Activated CD4-positive, alpha-beta memory T cell treated with anti-CD3 and anti-CD28 coated beads for 36 hours (primary cell): ENCODE measurements at places on chromosomes 3 and 15. TPM values are rescaled to one million over a fixed set of nuclear protein-coding genes. Genes with fewer than 3 reads are reported as not detected.

The GABRR3 gene
- not detected for total RNA-seq

The C3orf52 gene
- total RNA-seq, result 4.4 TPM

The FBXW12 gene
- not detected for total RNA-seq

The FGF12 gene
- not detected for total RNA-seq

GRCh38 chr3:59107856-59108815 lies 58.3 kb upstream of the CFAP20DC start:
- H3K4me1 ChIP-seq, result no peaks in the 10 kb centered on the region
- H3K4me3 ChIP-seq, result no peak overlapping the region
- H3K36me3 ChIP-seq, result no peaks in the 10 kb centered on the region
- H3K27ac ChIP-seq, result no peak overlapping the region

GRCh38 chr3:137035631-137036030 lies 77.8 kb downstream of the IL20RB start:
- DNase-seq, result no peak
- peaks cover 8% of the 10 kb centered on the region for H3K4me1 ChIP-seq
- no peak overlapping the region for H3K4me3 ChIP-seq

DNA sequence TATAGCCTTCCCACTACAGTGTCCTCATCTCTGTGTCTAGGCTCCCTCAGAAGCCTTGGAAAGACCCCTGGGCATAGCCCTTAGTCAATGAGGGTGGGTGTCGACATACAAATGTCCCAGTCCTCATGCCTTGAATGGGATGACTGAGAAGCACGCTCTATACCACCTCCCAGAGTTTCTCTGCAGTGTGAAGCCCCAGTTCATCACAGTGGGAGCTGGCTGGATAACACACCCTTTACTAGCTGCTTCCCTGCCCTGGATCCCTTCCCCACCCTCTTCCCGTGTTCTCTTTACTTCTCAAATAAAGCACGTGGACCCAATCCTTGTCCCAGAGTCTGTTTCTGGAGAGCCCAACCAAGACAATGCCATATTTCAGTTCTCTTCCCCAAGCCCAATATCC lies 239.3 kb downstream of the VPS13C start:
- no peaks in the 10 kb centered on the region for H3K36me3 ChIP-seq
- no peak overlapping the region for H3K4me3 ChIP-seq
- no peaks in the 10 kb centered on the region for H3K4me1 ChIP-seq
- DNase-seq, result no peak
- no peak overlapping the region for H3K27ac ChIP-seq
- H3K27me3 ChIP-seq, result peaks cover 12% of the 10 kb centered on the region

DNA sequence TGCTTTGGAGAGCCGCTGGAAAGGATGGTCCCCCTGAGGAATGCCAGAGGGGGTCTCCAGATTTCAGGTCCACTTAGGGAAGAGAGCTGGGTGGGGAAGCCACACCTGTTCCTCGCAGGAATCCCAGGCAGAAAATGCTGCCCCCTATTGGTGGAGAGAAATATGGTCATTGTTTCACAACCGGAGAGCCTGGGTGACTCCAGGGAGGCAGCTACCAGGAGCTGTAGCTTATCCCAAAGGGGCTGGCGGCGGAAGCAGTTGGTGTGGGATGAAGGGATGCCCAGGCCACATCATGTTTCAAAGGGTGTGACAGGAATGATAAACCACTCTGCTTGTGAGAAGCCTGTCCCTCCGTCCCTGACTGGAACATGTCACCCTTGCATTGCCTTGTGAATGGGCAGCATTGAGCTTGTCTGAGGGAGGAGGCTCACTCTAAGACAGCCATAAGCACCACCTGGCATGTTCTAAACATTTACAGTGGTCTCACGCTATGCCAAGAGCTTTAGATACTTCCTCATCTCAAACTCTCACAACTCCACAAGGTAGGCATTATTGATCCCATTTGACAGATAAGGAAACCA lies 34.5 kb downstream of the POMGNT2 start:
- H3K27me3 ChIP-seq, result no peaks in the 10 kb centered on the region
- no peak overlapping the region for H3K27ac ChIP-seq
- peaks cover 3% of the 10 kb centered on the region for H3K4me1 ChIP-seq

The VILL gene
- 9.9 TPM for total RNA-seq

GRCh38 chr3:193808317-193808716 lies 215.3 kb downstream of the OPA1 start:
- DNase-seq, result no peak
- no peaks in the 10 kb centered on the region for H3K4me1 ChIP-seq
- H3K36me3 ChIP-seq, result no peaks in the 10 kb centered on the region
- no peak overlapping the region for H3K4me3 ChIP-seq

GRCh38 chr15:66111363-66111762 lies 142.2 kb downstream of the MEGF11 start:
- no peak overlapping the region for H3K27ac ChIP-seq
- peaks cover 1% of the 10 kb centered on the region for H3K27me3 ChIP-seq
- peaks cover 12% of the 10 kb centered on the region for H3K4me1 ChIP-seq
- H3K36me3 ChIP-seq, result no peaks in the 10 kb centered on the region
- H3K4me3 ChIP-seq, result no peak overlapping the region

GRCh38 chr15:91561371-91562100 lies 292.0 kb upstream of the SLCO3A1 start:
- no peak overlapping the region for H3K27ac ChIP-seq
- no peaks in the 10 kb centered on the region for H3K4me1 ChIP-seq
- DNase-seq, result no peak
- peaks cover 4% of the 10 kb centered on the region for H3K27me3 ChIP-seq

- peak overlapping the region; percentile 87 for H3K27ac ChIP-seq
- no peak for DNase-seq
- H3K36me3 ChIP-seq, result peaks cover 20% of the 10 kb centered on the region
- peak overlapping the region; percentile 87 for H3K4me3 ChIP-seq
- H3K4me1 ChIP-seq, result peaks cover 22% of the 10 kb centered on the region
- peaks cover 1% of the 10 kb centered on the region for H3K27me3 ChIP-seq
Observed at GRCh38 chr3:172751175-172751704, 714 bp downstream of the ECT2 start.

The ADAMTS9 gene
- not detected for total RNA-seq

DNA sequence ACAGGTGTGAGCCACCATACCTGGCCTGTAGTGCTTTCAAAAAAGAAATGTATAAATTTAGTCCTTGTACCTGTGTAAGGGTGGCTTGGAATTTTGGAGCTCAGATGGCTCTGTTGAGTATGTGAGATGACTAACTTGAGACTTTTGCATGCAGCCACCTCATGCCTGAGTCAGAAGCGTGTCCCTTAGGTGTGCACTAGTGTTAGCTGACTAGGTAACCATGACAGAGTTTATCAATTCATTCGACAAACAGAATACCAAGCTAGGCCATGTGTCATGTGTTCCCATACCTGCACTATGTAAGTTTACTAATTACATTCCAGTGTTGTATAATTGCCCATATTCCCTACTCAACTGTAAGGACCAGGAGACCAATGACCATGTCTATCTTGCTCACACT lies 4.0 kb upstream of the ZNF639 start:
- H3K27ac ChIP-seq, result no peak overlapping the region
- DNase-seq, result peak; percentile 19
- peaks cover 17% of the 10 kb centered on the region for H3K4me1 ChIP-seq
- H3K4me3 ChIP-seq, result no peak overlapping the region

DNA sequence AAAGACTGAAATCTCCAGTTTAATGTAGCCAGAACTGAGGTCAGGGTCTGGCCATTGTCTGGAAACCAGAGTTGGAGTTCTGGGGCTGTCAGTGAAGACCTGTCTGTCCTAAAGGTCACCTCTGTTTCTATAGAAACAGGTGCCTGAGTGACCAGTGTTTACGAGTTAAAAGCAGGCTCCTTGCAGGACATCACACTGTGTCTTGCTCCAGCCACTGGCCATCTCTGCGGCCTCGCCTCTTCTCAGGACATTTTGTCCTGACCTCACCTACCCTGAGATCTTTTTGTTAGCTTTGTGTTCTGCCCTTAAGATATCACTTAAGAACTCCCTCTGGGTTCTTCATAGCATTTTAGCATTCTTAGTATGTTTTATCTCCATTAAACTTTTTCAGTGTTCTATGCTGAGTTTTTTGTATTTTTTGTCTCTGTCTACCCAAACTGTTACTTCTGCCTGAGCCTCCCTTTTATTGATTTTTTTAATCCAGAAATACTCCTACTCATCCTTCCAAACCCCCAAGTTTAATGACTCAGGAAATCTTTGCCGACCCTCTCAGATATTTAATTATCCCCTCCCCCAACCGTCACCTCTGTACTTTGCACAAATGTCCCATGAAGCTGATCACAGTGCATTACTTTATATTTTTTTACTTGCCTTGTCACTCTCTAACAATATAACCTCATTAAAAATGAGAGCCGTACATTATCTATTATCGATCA lies 223.7 kb downstream of the THSD4 start:
- H3K27me3 ChIP-seq, result no peaks in the 10 kb centered on the region
- DNase-seq, result no peak
- H3K4me3 ChIP-seq, result no peak overlapping the region
- no peaks in the 10 kb centered on the region for H3K36me3 ChIP-seq
- H3K27ac ChIP-seq, result no peak overlapping the region
- peaks cover 2% of the 10 kb centered on the region for H3K4me1 ChIP-seq

DNA sequence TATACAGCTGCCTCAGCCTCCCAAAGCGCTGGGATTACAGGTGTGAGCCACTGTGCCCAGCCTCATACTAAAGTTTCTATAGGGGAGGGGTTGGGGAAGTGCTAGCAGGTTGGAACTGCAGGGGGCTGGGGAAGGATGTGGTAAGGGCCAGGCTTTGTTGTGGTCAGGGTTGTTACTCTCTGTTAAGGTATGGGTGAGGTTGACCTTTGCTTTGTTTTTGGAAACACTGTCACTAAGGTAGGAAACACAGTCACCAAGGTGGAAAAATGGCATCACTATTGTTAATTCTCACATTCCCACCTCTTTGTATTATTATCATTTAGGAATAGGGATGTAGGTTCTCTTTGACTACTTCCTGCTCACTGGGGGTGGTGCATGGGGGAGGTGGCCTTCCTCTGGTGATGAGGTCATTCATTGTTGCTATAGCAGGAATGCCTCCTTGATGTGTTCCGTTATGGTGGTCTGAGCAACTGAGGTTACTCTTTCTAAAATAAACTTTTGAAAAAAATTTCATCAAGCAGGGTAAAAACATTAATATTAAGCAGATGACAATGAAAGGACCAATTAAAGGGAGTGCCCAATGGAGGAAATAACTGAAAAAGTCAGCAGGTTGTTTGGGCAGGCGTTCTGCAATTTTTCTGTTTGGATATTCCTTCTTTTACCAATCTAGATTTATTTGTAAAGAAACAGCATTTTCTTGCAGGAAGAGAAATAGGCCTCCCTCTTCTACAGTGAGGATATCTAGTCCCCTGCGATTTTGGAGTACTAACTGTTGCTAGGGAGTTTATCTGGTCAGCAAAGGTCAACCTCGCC lies 150.5 kb downstream of the WDR76 start:
- peaks cover 22% of the 10 kb centered on the region for H3K4me1 ChIP-seq
- H3K36me3 ChIP-seq, result peaks cover 3% of the 10 kb centered on the region
- no peak overlapping the region for H3K27ac ChIP-seq

GRCh38 chr15:100931143-100931890 lies 12.2 kb downstream of the LRRK1 start:
- H3K27me3 ChIP-seq, result peaks cover 6% of the 10 kb centered on the region
- H3K4me3 ChIP-seq, result no peak overlapping the region
- H3K27ac ChIP-seq, result no peak overlapping the region

DNA sequence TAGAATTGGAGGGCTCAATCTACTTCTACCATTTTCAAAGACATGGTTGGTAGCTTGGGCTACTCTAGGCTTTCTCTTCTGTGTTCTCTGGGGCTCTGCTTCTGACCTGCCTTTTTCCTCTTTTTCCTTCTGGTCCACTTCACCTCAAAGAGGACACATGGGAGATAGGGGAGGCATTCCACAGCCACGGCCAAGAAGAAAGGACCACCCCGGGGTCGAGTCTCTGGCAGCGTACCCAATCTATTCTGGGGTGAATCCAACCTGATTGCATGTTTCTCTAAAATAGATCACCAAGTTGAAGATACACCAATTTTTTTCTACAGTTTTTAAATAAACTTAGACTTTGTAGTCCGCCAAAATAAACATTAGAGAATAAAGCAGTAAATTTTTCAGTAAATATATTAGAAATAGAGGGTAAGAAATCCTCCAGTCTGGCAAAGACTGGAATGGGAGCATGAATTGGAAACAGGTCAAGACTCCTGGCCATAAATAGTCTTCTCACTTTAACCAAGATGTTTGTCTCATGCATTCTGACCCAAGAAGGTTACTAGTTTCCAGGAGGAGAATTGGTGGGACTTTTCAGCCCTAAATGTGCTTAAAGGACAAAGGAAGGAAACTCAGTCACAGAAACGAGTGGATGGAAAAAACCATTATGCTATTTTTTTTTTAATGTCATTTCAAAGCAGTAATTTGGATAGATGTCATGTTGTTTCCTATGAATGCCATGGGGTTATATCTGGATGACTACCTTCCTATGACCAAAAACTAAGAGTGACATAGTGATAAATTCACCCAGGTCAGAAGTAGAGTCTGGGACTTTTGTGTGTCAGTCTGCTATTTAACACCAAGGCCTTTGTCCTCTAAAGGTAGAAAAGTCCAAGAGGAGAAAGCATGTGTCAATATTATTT lies 71.3 kb upstream of the PHLDB2 start:
- H3K27me3 ChIP-seq, result no peaks in the 10 kb centered on the region
- H3K27ac ChIP-seq, result no peak overlapping the region
- no peaks in the 10 kb centered on the region for H3K36me3 ChIP-seq
- H3K4me1 ChIP-seq, result no peaks in the 10 kb centered on the region
- no peak overlapping the region for H3K4me3 ChIP-seq

- H3K4me3 ChIP-seq, result no peak overlapping the region
- no peaks in the 10 kb centered on the region for H3K36me3 ChIP-seq
- H3K4me1 ChIP-seq, result no peaks in the 10 kb centered on the region
- peaks cover 13% of the 10 kb centered on the region for H3K27me3 ChIP-seq
Observed at GRCh38 chr15:91238644-91239425, 138.8 kb downstream of the SV2B start.

DNA sequence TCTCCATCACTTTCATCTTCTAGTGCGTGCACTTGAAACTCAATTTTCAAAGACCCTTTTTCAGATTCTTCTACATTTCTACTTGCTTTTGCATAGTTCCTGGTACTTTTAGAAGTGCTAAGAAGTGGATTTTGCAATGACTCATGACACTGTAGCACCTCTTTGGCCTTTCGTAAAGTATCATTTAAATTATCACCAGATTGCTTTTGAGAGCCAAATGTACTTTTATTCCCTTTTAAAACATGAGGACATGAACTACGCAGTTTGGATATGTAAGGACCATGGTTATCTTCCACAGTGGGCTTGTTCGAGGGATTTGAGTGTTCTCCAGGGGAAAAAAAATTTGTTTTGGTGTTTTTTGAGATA lies 40.5 kb downstream of the ZNF106 start:
- H3K4me3 ChIP-seq, result no peak overlapping the region
- no peak overlapping the region for H3K27ac ChIP-seq
- H3K36me3 ChIP-seq, result peaks cover 29% of the 10 kb centered on the region
- peaks cover 2% of the 10 kb centered on the region for H3K4me1 ChIP-seq
- no peaks in the 10 kb centered on the region for H3K27me3 ChIP-seq
